NCI-H460 (cell line): ENCODE measurements at places on chromosomes 16 and 17. TPM values are rescaled to one million over a fixed set of nuclear protein-coding genes. Genes with fewer than 3 reads are reported as not detected.

GRCh38 chr17:59734226-59734625 lies 26.8 kb downstream of the VMP1 start:
- DNase-seq: no peak

DNA sequence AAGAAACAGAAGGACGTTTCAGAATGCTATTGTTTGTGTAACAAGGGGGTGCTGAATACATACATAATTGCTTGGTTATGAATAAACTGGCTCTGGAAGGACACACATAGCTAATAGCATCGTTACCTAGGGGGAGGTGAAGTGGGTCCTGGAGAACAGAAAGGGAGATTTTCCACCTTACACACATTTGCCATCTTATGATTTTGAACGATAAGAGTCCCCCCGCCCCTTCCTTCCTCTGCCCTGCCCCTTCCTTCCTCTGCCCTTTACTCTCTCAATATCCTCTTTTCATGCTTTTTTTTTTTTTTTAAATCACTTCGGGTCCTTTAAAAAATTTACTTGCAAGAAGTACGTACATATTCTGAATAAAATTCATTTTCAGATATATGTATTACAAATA lies 902 bp upstream of the DHRS7B start:
- no peak for DNase-seq

DNA sequence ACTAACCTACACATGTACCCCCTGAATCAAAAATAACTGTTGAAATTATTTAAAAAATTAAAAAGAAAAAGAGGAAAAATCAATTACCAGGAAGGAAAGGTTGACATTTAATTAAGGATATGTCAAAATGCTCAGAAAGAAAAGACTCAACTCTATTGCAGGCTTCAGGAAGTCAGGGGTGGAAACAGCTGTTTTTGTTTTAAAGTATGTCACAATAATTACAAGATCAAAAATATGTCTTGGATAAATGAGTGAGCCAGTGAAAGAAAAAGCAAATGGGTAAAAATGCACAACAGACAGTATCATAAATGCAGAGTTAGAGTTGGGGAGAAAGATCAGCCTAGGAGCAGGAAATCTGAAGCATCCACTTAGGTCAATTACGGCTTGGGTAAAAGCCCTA lies 146.0 kb downstream of the CDH11 start:
- DNase-seq: no peak

DNA sequence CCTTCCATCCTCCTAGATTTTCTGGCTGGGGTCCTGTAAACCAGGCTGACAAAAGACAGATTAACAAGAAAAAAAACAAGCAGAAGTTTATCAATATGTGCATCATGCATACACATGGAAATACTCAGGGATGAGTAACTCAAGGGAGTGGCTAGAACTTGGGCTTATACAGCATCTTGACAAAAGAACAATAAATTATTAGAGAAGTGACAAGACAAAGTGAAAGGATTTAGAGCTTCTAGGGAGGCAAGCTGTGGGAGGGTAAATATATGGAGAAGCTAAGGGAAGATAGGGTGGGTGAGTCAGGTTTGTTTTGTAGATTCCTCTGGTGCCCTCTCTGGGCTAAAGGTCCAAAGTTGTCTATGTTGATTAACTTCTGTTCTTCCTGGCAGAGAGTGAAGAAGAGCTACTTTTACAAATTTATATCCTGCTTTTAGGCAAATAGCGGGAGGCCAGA lies 48.0 kb upstream of the NDRG4 start:
- no peak for DNase-seq

CDRT15 gene
- not detected in 2 replicates for total RNA-seq

GRCh38 chr16:84661418-84662060 lies 13.2 kb downstream of the KLHL36 start:
- no peak for DNase-seq

BICDL2 gene
- not detected in 2 replicates for total RNA-seq

- no peak for DNase-seq
These were observed 14.3 kb downstream of the TMEM100 start for GRCh38 chr17:55708175-55708974.

TP53TG3C gene
- not detected in 2 replicates for total RNA-seq
